ENCODE measurements at places on chromosomes 1 and 21. TPM values are rescaled to one million over a fixed set of nuclear protein-coding genes. Genes with fewer than 3 reads are reported as not detected.

DNA sequence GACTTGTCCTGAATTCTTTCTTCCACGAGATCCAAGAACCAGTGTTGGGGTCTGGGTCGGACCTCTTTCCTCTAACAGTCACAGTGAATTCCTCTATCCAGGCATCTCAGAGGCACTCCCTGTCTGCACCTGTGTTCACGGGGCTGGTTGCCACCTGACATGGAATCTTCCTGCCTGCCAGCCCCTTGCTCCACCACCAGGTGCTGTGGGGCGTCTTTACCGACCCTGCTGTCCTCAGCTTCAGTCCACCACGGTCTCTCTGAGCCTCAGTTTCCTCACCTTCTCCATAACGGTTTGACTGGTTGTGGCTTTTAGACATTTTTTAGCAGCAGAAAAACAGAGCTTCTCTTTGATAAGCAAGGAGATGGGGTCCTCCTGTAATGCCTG lies 62.7 kb downstream of the SDC3 start:
- peak; percentile 57 for DNase-seq

DNA sequence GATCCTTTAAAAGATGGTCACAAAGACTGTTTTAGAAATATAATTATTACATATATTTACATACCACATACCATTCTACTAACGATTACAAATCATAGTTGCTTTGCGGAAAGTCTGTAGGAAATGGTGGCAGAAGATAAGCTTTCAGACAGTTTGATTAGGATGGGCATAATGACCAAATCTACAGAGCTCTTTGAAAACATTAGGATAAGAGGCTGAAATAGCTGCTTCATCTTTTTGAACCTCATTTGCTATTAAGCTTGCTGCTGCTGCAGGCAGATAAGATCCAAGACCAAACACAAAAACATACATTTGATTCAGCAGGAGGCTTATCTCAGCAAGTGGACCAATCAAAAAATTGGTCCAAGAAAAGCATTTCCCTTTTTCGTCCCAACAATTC lies 47.1 kb downstream of the DDAH1 start:
- DNase-seq: no peak

DNA sequence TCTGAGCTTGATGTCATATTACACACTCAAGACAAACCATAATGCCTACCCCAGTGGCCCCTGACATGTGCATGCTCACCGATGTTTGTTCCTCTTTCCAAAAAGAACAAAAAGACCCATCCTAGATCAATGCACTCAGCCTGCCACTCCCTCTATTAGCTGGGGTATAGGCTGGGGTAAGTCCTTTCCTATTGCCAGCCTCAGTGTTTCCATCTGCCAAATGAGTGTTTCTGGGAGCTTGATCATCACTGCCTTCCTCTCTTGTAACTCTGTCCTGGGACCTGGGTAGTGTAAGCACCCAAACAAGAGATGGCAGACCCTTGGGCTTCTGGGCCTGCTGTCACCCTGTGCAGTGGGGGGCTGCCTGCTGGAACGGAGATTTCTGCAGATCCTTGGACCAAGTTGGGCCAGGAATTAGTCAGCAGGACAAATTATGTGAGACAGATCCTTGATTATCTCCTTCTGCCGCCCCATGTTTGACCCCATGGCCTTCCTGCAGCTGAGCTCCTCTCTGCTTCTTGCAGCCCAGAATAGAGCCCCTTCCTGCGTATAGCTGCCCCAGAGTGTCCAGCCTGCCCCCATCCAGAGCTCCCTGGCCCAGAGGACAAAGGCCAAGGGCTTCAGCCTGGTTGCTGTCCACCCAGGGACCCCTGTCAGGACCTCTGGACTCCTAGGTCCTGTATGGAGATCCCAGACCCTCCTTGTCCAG lies 31.5 kb upstream of the LRP8 start:
- no peak for DNase-seq

DNA sequence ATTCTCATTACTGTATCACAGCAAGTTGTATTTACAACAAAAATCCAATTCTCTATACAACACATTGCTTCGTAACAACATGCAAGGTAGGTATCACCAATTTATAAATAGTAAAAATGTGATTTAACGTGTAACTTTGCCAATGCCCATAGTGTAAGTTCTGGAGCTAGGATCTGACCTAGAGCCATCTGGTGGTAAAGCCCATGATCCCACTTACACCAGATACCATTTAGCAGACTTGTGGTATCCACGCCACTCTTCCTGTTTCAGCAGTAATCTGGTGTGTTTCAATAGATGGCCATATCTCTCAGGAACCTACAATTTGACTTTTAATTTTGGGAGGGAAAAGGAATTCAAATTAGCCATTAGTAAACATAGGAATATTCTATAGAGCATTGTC lies 10.2 kb downstream of the SETSIP start:
- DNase-seq: peak; percentile 32

DNA sequence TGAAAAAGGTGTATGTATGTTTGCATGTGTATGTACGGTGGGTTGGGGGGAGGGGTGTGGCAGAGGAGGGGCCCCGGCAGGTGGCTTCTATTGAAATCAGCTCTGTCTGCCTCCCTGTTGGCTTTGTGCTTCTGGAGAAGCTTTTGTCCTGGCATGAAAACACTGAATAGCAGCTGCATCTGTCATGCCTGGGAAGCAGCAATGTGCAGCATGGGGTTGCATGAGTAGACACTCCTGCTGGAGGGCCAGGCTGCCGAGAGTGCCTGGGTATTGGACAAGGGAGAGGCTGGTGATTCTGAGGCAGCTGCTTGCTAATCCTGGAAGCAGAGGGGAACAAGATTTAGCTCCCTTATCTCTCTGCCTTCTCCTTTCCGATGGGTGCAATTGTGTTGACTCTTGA lies 20.5 kb downstream of the MAPKAPK2 start:
- DNase-seq: peak; percentile 30

GRCh38 chr1:175735144-175735543 lies 8.3 kb downstream of the TNR start:
- DNase-seq: no peak

Gene UBASH3A
- polyA plus RNA-seq: not detected

Gene SHISA4
- 5.4 TPM for polyA plus RNA-seq

Gene MAP10
- 2.3 TPM for polyA plus RNA-seq

Data from GM23338 (cell line).